ENCODE measurements at places on chromosomes 12 and 14.

GRCh38 chr14:57943038-57943437 is 77.1 kb upstream of the SLC35F4 start:
- DNase-seq = no peak

GRCh38 chr14:93219103-93219726 is 12.2 kb downstream of the UBR7 start:
- DNase-seq = peak; percentile 72

- no peak for DNase-seq
Observed at GRCh38 chr14:52332269-52332668, 18.2 kb downstream of the PTGER2 start.

- DNase-seq = peak; percentile 16
Observed at GRCh38 chr12:96687719-96688118, 198.3 kb downstream of the CFAP54 start.

GRCh38 chr14:29282169-29282568 is 515.6 kb downstream of the FOXG1 start:
- DNase-seq = no peak

- no peak for DNase-seq
Observed at GRCh38 chr14:24285351-24285750, 14.0 kb upstream of the RABGGTA start.

DNA sequence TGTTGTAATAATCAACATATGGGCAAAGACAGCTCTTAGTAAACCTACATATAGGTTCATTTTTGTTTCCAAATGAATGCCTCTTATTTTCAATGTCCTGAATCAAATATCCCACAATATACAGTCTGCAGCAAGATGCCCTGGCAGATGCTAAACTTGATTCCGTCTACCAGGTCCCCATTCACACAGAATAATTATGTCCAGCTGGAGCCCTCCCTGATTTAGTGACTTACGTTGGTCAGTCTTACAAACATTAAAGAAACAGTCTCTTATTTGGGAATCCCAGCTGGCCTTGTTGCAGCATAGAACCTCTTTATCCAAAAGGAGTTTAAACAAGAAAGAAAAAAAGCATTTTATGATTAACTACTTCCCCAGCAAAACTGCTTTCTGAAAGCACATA is 82.7 kb upstream of the BMP4 start:
- no peak for DNase-seq

DNA sequence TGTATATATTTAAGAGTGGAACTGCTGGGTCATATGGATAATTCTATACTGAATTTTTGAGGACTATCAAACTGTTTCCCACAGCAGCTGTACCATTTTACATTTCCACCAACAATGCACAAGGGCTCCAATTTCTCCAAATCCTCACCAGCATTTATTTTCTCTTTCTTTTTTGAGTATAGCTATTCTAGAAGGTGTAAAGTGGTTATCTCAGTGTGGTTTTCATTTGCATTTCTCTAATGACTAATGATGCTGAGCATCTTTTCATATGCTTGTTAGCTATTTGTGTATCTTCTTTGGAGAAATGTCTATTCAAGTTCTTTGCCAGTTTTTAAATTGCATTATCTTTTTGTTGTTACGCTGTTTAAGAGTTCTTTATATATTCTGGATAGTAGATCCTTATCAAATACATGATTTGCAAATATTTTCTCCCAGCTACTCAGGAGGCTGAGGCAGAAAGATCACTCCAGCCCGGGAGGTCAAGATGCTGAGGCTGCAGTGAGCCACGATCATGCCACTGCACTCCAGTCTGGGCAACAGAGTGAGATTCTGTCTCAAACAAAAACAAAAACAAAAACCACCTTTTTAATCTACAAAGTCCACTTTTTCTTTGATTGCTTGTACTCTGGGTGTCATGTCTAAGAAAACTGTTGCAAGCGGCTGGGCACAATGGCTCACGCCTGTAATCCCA is 32.8 kb downstream of the GTF2A1 start:
- no peak for DNase-seq

DNA sequence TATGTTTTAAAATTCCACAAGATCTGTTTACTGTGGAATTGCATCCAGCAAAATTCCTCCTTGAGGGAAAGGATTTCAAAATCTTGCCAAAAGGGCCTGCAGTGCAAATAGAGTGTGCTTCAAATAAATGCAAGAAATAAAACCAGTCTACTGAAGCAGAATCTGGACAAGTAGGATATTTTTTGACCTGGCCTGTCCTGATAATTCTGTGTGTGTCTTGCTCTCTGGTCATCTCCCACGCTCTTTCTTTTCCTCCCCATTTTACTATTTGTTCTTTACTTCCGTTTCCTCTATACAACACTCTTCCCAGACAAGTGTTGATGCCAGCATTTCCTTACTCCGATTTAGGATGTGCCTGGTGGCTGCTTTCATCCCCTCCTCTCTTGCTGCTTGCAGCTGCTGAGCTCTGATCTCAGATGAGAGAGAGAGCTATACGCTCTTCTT is 115.9 kb downstream of the GPR135 start:
- DNase-seq = peak; percentile 84

DNA sequence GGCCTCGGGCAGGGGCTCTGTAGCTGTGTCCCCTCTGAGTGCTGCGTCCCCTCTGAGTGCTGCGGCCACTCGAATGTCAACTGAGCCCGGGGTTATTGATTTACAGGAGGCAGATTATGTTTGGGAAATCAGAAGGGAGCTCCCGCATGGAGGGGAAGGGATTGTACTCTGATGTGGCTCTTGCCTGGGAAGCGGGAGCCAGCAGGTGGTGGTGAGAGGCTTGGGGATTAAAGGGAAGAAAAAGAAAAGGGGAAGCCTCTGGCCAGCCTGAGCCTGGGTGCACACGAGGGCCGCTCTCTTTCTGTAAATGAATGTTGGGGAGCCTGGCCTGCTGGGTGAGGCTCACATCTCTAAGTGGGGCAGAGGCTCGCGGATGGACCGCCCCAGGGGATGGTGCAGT is 143.7 kb downstream of the AACS start:
- no peak for DNase-seq

GRCh38 chr12:98592825-98593322 is 612 bp upstream of the SLC25A3 start:
- DNase-seq = peak; percentile 7

DNA sequence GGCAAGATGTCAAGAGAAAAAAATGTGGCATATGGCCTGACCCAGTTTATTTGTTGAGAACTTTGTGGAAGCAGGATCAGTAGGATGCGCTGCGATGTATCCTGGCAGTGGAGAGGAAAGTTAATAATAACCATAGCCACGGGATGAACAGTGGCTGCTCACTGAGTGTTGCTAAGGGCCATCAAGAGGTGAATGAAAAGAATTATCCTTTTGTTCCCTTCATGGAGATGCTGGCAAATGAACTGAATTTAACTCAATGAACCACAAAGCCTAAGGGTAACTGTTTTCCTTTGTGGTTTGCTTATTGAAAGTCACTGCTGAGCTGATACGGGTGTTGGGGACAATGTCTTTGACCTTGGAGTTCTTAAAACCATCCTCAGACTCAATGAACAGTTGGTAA is 476.5 kb downstream of the APAF1 start:
- no peak for DNase-seq

DNA sequence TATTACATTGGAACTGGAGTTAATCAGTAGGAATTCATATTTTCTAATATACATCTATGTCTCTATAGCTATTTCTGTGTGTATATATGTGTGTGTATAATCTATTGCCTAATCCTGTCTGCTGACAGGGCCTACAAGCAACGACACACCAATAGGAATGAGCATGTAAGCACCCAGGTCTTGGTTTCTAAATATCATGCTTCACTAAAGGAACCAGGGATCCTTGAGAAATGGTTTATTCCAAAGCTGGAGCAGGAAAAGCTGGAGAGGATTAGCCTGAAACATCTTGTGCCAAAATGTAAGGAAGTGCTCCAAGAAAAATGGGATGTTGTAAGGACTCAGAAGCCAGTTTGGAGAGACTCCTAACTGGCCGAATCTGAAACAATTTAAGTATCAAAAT is 29.3 kb upstream of the LGALS3 start:
- peak; percentile 97 for DNase-seq

GRCh38 chr12:5310151-5310550 is 121.8 kb upstream of the NTF3 start:
- DNase-seq = no peak

DNA sequence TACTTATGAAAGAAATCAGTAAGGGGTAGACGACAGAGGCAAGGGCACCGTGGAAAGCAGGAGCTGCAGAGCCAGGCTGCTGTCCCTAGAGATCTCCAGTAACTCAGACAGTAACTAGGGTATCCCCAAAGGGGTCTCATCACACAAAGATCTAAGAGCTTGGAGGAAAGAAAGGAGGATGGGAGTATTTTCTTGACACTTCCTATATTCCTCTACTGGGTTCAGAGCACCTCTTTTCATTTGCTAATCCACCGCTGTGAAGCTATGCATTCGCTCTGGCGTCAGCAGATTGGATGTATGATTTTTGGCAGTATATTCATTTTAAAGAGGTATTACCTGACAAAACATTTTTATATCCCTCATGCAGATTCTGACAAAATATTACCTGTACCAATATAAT is 12.6 kb downstream of the USP44 start:
- no peak for DNase-seq

DNA sequence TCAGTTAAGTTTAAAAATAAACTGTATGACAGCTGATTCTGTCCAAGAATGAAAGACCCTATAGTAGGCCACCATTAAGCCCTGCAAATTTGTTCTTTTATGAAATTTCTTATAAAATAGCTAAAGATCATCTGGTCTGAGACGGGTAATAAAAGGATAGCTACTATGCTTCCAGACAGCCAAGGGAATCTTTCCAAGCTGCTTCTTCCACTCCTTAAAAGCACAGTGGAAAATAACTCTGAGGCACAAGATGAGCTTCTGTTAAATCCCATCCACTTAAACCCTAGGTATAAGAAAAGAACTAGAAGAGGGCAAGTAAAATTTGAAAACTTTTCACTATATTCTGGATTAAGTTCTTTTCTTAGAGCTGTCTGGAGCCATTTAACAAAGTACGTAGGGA is 194.3 kb downstream of the CAPZA3 start:
- DNase-seq = peak; percentile 90

- DNase-seq = peak; percentile 74
Observed at GRCh38 chr12:122062832-122063693, 15.5 kb upstream of the MLXIP start.

GRCh38 chr12:50212071-50212467 is 44.9 kb upstream of the CERS5 start:
- no peak for DNase-seq

- DNase-seq = no peak
Observed at GRCh38 chr14:45089813-45090212, 5.9 kb downstream of the PRPF39 start.

DNA sequence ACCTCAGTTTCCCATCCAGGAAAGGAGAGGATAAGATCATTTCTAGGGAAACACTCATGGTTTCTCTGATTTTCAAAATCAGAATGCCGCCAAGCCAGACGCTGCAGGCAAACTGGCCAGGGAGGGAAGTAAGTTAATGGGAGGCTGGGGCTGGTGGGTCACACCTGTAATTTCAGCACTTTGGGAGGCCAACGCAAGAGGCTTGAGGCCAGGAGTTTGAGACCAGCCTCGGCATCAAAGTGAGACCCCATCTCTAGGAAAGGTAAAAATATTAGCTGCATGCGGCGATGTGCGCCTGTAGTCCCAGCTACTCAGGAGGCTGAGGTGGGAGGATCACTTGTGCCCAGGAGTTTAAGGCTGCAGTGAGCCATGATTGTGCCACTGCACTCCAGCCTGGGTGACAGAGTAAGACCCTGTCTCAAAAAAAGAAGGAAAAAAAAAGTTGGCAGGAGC is 587 bp downstream of the SELPLG start:
- DNase-seq = no peak

- DNase-seq = no peak
Observed at GRCh38 chr14:23115039-23115731, 3.9 kb downstream of the CEBPE start.
